ENCODE measurements at places on chromosomes 5 and 9.

DNA sequence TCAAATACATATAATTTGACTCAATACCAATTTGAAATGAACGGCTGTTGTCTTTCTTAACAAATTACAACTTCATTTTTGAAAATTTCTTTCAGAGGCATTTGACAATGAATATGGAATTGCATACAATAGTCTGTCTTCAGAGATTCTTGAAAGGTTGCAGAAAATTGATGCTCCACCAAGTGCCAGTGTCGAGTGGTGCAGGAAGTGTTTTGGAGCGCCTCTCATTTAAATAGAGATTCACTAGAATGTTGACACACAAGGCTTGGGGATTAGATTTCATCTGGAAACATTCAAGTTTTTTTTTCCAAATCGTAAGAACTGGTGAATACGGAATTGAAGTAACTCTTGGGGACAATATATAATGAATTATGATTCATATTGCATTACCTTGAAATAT, 8.1 kb downstream of the RPS6 start:
- DNase-seq, result no peak

DNA sequence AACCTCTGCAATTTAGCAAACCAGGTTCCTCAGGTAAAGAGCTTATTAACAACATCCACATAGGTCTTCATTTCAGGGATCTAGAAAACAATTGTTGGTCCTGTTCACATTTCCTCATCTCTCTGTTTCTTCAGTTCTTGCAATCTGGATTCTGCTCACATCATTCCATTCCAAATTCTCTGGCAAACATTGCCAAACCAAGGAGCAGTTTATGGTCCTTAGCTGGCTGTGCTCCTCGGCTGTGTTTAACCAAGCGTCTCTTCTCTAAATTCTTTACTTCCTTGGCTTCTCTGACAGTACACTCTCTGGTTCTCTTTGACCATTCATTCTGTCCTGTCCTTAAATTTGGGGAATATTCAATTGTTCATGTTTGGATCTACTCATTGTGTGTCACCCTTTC, 65.8 kb upstream of the RANBP3L start:
- no peak for DNase-seq

DNA sequence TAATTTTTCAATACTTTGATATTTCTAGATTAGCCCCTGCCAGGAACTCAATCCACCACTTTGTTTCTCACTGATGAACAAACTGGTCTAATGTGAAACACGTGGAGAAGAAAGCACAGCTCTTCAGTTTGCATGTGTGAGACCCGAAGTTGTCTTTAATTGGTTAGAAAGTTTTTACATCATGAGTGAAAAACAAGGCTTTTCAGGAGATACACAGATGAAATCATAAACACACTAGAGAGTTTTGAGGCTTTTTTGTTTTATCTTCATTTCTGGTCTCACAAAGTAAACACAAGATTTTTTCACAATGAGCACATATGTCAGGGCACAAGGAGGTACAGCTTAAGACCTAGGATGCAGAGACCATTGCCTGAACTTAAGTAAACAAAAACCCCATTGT, 84.5 kb upstream of the MOCS2 start:
- DNase-seq, result no peak

DNA sequence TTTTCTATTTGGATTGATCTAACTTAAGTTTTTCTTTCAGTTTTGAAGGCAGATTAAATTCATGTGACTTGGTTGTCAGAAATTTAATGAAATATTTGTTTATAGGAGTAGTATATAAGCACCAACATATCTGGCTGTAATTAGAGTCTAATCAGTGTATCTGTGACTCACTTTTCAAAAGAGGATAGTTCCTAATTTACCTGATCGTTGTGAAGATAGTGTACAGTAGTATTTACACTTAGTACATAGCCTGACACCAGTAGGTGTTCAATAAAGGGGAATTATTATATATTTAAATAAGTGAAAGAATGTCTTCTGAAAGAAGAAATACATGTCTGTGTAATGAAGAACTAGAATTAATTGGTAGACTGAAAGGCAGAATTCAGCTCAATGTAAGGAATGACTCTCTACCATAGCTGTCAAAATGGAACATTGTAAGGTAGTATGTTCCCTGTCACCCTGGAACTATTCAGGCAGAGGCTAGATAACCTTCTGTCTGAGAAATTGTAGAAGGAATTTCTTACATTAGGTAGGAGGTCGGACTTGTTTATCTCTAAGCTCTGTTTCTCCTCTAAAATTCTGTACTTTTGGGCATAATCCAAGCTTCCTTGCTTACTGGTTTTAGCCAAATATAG, 8.6 kb downstream of the TGFBR1 start:
- no peak for DNase-seq
